ENCODE measurements at places on chromosomes 4 and X.

GRCh38 chr4:156512622-156513021, 459.0 kb downstream of the PDGFC start:
- no peak for DNase-seq

DNA sequence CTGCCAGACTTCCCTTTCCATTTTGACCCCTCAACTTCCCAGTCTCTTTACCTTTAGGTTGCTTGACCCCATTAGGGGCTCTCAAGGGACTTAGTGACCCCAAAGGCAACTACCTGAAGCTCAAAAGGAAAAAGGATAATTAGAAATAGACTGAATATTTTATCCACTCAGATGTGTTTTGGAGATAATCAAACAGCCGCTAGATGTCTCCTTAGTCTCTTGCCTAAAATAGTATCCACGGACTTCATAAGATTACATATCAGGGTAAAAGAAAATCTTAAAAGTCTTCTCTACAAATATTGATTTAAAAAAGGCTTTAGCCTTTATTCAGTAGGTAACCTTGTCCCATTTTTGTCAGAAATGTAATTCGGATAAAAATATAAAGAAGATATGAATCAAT, 21.0 kb upstream of the RHOXF2 start:
- DNase-seq: no peak

DNA sequence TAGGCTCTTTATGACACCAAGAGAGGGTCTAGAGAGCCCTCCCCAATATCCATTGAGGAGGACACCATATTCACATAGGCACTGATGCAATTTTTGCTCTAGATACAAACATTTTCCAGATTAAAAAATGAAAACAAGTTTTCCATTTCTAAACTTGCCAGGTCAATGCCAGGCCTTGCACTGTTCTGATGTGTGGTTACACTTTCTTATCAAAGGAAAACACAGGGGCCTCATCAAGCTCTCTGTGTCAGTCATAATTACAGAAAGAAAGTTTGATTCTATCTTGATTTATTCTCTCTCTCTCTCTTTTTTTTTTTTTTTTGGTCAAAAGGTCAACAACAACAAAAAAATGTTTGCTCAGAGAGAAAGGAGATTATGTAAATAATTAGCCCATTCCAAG, 80.2 kb upstream of the ACSL4 start:
- DNase-seq: no peak

DNA sequence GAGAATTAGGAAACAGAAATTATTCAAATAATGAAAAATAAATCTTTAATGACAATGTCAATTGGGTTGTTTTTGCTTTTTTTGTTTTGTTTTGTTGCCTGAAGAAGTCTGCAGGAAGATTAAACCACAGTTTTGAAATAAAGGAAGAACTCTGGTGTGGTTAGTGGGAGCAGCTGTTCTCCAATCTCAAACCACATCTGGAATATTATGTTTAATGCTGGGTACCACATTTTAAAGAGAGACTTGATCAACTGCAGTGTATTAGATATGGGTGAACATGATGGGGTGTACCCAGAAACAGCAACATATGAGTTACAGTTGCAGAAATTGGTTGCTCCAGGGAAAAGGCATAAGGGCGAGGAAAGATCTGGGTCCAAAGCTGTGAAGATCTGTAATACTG, 171.2 kb upstream of the RPL34 start:
- no peak for DNase-seq

DNA sequence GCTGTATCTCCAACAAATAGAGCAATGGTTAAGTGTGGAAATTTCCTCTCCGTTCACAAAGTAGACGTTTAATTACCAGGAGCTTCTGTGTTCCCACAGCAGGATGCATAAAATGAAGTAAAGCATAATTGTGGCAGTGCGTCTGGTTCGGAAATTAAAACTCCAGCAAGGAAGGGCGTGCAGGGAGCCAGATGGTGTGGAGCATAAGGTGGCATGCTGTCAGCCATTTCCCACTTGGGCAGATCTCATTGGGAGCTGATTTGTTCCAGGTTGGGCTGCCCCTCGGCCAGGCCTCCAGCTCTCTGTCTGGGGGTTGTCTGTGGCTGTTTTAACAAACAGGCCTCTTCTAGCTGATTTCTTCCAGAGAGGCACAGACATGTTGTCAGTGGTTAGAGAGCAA, 182.1 kb upstream of the CLNK start:
- DNase-seq: no peak

- no peak for DNase-seq
These were observed 45.4 kb downstream of the CXorf58 start for GRCh38 chrX:23952984-23953907.

GRCh38 chr4:132809298-132810032, 339.6 kb upstream of the PCDH10 start:
- peak; percentile 20 for DNase-seq

DNA sequence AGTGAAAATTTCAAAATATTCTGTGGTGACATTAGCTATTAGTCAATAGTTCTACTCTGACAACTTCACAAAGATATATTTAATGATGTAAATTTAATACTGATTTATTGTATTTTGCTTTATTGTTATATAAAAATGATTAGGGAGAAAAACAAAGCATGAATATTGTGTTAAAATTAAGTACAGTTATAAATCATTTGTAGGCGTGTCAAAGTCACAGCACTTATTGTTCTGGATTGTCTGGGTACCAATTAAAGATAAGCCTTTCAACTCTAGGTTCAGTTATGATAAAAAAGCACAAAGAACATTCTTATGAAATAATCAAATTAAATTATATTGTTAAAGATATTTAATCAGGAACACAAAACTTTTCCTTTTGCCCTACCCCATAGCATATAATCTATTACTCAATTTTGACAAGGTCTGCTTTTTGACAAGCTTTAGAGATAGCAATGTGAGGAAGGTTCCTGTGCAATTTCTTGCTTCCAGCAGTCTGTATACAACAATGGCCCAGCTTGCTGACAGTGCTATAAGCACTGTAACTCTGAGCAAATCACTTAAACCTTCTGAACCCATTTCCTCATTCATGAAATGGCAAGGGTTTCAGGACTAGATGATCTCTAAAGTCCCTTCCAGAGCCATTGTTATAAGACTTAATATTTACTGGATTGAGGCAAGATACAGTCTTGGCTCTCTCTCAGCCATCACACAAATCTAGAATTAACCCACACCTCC, 910.3 kb upstream of the LCORL start:
- no peak for DNase-seq

- DNase-seq: no peak
These were observed 349.3 kb upstream of the KLF3 start for GRCh38 chr4:38314663-38315062.

DNA sequence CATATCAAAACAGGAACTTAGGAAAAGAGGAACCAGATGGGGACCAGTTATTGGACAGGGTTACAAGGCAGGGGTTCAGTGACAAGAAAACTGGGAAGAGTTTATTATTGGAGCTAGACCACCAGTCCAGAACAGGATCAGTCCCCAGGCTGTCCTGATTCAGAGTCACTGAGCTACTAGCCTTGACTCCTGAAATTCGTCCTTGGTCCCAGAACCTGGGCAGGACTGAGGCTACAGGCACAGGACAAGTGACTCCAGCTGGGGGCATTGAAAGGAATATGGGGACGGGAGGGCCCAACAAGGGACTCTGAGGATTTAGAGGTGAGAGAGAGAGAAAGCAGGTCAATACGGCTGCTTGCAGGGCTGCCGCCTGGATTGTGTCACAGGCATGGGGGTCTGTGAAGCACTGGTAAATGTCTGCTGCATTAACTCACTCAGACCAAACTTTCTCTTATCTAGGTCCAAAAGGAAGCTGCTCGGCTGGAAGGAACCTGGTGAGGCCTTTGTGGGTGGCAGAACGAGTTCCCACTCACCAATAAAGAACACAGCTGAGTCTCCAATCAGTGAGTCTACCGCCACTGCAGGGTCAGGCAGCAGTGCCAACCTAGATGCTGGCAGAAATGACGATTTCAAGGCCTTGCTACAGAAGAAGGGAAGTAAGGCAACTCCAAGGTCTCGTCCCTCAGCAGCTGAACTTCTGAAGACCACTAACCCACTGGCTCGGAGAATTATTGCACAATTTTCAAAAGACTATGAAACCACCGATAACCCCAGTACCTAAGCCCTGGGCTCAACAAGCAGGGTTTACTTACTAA, 11.3 kb upstream of the RTL5 start:
- DNase-seq: no peak

GRCh38 chrX:153184787-153185186, 5.7 kb downstream of the MAGEA1 start:
- no peak for DNase-seq

DNA sequence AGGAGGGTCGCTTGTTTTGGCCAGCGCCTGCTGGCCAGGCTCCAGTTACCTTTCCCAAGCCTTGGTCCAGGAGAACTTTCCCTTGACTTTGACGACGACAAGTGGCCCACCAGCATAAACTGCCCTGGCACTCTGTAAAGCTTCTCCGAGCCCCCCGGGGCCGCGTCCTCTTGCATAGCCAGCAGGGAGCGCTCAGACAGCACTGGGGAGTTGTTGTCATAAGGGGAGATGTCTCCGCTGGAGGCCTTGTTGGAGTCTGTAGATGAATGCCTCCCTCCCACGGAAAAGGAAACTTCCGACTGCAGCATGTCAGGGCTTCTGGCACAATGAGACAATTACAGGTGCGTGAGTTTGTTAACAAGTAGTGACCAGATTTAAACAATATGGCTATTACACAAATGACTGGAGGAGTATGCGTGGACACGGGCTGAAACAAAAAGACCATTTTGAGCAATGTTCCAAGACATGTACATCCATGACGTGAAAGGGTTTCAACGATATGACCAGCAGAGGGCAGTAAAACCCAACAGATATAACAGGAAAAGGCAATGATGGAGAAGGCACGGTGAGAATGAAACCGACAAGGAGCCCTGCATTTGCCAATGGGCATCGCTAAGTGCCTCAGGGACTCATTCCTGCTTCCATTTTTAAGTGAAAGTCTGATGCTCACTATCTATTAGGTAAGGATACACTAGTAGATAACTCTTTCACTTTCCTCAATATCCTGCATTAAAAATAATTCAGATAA, 33.0 kb downstream of the HCCS start:
- peak; percentile 49 for DNase-seq

GRCh38 chrX:110442635-110443034, 84.0 kb downstream of the RTL9 start:
- peak; percentile 36 for DNase-seq

DNA sequence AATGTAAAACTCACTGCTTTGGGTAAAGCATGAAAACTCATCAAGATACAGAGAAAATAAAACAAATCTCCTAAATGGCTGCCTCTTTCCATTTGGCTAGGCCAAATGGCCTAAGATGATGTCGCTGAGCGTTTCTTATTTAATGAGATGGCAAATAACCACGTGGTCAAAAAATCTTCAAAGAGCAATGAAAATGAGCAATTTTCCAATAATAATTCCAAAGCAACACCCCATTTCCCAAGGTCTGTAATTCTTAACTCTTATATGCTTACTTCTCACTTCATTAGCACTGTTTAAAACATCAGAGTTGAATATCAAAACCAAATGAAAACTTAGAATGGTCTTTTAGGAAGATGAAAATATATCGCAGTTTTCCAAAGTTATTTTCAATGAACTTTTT, 222.3 kb upstream of the MID1 start:
- DNase-seq: no peak

- no peak for DNase-seq
These were observed 32.9 kb downstream of the FNIP2 start for GRCh38 chr4:158801677-158802076.

DNA sequence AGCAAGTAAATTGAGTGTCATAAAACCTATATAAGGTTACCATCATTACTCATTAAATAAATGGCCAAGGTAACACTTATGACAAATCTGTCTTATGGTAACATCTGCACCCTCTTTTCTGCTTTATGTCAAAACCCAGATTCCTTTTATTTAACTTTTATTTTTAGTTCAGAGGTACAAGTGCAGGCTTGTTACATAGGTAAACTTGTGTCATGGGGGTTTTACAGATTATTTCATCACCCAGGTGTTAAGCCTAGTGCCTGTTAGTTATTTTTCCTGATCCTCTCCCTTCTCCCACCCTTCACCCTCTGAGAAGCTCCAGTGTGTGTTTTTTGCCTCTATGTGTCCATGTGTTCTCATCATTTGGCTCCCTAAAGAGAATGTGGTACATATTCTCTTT, 930.7 kb downstream of the CCSER1 start:
- DNase-seq: no peak

- peak; percentile 76 for DNase-seq
These were observed 4.2 kb upstream of the LEF1 start for GRCh38 chr4:108172753-108173598.

DNA sequence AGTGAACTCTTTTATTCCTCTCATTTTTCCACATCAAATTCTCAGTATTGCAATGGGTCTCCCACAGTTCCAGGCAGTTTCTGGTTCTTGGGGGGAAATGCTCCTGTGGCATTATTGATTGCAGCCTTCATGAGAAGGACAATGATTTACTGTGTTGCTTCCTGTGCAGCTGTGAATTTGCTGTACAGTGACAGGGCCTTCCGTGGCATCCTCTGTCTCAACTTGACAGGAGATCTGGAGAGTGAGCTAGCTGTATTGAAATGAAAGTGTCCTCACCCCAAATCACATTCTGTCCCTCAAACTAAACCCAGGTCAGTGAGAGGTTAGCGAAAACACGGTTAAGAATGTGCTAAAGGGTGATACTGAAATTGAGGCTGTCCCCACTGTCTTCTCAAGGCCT, 77.1 kb upstream of the ATOH1 start:
- DNase-seq: no peak

DNA sequence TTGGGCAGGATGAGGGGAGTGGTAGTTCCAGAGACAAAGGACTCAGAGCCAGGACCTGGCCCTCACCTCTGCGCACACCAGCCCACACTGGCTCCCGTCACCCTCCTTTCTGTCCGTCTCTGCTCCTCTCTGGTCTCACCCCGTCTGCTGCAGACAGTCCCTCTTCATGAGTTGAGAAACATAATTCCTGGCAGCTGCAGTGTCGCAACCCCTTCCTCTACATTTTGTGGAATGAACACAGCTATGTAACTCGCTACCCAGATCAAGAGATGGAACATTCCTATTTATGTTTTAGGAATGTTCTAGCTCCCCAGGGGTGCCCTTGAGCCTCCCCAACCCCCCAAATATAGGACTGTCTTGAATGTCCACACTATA, 59.3 kb downstream of the SHROOM2 start:
- no peak for DNase-seq

GRCh38 chrX:69987691-69988090, 62.0 kb downstream of the AWAT2 start:
- DNase-seq: no peak

DNA sequence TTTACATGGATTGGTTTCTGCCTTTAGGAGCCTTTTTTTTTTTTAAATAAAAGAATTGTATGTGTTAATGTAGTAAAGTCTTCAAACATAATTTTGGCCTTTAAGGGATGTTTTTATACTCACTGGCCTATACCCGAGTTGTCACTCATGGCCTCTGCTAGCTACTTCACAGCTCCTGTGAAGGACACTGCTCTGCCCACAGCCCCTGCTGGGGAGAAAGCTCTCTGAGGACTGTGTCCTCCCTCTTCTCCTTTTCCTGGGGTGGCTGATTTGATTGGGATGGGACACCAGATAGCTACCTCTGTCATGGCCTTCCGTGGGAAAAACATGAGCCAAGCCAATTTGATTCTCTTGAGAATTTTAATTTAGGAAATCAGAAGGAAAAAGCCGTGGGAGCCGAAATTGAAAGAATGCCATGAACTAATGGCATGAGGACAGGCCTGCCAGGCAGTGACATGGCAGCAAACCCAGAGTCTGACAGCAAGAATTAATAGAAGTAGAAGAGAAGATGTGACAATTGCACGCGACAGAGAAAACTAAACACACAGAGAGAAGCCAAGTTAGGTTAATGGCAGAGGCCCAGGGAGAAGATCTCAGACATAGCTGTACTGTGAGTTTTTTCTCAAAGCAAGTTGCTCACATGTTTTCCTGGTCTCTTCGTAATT, 81.4 kb downstream of the ARHGAP10 start:
- DNase-seq: no peak

Measured in nephron progenitor cell (in vitro differentiated cells).